ENCODE measurements at places on chromosomes 7 and 10. TPM values are rescaled to one million over a fixed set of nuclear protein-coding genes. Genes with fewer than 3 reads are reported as not detected.

Gene SSC4D
- 5.5 TPM for polyA plus RNA-seq

Gene NT5C2
- polyA plus RNA-seq: 123 TPM

Gene SLC25A28
- 36.6 TPM for polyA plus RNA-seq

Gene SUMF2
- polyA plus RNA-seq: 169 TPM

Gene DNAH11
- 0.78 TPM for polyA plus RNA-seq

Gene CYP3A5
- polyA plus RNA-seq: 1.6 TPM

Gene TMEM139
- 48.7 TPM for polyA plus RNA-seq

Gene FBXO24
- polyA plus RNA-seq: 2.5 TPM

Gene RAMP3
- 10.6 TPM for polyA plus RNA-seq

Gene VPS50
- polyA plus RNA-seq: 31.1 TPM

Gene UPK3BL2
- polyA plus RNA-seq: 14.3 TPM

Gene ATP5F1C
- 402 TPM for polyA plus RNA-seq

Measured in renal cortex interstitium (tissue), 15 donors.